ENCODE measurements at places on chromosomes 1 and 21.

DNA sequence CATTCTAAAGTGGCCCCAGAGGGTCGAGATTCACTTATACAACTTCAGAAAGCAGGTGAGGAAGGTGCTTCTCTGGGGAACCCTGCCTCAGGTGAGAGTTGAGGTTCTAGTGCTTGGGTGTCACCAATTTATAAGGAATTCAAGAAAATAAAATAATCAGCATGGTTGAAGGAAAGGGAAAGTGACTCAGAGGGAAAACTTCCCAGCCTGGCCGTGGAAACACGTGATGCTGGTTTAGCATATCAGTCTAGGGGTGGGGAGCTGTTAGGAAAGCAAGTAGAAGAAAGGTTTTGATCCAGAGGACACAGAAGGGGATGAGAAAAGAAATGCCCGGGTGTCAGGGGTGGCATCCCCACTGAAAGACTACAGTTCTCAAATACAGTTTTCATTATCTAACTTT, 37.7 kb upstream of the TMEM125 start:
- peak; percentile 77 for DNase-seq

DNA sequence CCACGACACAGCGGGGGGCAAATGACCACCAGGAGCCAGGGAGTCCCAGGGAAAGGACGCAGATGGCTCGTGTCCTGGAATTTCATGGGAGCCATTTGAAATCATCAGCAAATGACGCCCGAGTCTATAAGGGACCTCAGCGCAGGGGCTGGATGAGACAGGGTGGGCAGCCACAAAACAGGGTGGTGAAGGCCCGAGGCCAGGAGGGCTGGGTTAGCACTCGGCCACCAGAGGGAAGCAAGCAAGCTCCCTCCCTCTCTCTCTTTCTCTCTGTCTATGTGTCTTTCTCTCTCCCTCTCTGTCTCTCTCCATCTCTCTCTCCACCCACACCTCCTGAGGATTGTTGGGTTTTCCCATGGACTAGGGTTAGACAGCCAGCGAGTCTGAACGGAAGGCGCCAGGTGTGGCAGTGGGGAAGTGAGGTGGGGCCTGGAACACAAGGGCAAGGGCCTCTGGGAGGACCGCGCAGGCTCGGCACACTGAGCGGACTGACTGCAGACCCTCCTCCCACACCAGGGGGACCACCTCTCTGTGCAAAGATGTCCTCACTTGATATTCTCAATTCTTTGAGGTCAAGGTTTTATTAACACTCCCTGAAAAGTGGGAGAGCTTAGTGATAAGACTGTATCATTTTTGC, 73.8 kb upstream of the TMPRSS2 start:
- DNase-seq = no peak

- DNase-seq = no peak
Measured at GRCh38 chr1:26288311-26288941, 8.5 kb downstream of the SH3BGRL3 start.

GRCh38 chr1:178946855-178947676, 76.2 kb upstream of the ANGPTL1 start:
- DNase-seq = no peak

GRCh38 chr1:24868016-24868875, 61.8 kb downstream of the RUNX3 start:
- DNase-seq = no peak

- peak; percentile 69 for DNase-seq
Measured at GRCh38 chr1:6026095-6026809, 19.4 kb upstream of the KCNAB2 start.

DNA sequence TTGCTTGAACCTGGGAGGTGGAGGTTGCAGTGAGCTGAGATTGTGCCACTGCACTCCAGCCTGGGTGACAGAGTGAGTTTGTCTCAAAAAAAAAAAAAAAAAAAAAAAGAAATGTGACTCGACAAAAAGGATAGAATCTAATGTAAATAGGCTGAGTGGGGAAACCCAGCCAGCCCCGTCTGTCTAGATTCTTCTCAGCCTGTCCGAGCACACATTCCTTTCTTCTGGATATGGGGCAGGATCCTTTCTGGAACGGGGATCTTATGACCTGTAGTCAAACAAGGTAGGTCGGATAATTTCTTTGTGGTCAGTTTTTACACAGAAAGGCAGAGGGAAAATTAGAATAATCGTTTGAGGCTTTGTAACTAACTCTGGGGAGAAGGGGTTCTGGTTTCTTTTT, 74.1 kb downstream of the C21orf91 start:
- DNase-seq = no peak

GRCh38 chr21:34126269-34126668, 52.9 kb downstream of the MRPS6 start:
- peak; percentile 56 for DNase-seq

DNA sequence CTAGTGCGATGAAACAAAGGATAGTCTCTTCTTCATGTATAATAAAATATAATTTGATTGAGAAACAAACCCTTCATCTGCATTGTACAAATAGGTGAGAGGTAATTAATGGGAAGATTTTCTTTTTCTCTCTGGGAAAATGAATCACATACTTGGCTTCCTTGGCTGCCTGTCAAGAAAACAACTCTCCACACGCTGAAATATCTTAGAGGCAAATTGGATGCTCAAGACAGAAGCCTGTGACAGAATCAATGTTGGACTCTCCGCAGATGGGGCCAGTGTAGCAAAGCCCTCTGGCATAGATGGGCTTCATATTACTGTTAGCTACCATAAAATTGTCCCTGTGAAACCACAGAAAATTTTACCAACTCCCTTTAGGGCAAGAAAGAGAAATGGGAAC, 186.6 kb downstream of the GRIK1 start:
- peak; percentile 50 for DNase-seq

DNA sequence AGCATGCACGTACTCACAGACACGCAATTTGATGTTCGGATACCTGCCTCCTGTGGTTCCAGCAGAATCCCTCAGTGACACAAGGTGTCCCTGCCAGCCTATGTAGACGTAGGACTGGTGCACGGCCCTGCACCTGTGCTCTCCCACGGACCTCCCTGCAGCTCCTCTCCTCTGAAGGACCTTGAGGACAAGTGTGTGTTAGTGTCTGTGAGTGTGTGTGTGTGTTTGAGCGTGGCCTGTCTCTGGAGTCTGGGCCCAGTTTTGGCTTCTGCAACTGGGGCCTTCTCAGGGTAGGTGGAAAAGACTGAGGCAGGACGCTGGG, 22.5 kb upstream of the DMBX1 start:
- no peak for DNase-seq

DNA sequence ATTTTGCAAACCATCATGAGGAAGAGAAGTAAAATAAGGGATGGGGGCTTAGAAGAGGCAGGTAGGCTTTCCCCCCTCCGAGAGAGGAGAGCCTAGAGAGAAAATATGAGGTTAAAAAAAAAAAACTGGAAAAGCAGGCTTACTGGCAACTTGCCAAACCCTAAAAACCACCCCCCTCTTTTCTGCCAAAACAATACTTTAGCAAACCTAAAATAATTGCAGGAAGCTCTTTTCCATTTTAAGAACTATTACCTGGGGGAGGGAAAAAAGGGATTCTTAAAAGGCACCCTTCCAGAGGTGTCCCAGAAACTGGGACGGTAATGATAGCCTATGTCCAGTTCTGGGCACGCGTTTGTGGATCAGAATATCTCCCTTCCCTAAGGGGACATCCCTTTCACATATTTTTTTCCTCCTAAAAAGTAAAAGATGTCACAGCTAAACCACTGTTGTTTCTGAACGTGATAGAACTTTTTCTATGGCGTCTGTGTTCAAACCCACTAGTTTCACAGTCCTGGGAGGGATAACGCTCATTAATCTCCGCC, 1.1 kb upstream of the NFIA start:
- DNase-seq = no peak

DNA sequence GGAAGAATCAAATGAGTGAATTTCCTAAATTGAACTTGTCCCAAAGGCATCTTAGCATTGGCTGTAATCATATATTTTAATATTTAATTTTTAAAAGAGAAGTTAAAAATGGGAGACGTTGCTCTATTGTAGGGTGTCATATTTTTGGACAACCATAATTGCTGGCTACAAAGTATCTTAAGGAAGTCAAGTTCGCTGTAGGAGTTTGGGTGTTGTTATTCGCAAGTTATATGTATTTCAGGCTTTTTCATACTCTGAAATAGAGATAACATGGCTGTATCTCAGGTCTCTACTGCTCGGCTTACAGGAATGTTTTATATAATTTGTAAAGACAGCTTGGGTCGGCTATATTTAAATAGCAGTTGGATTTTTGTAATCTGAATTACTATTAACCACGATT, 852 bp downstream of the TMEM50A start:
- no peak for DNase-seq

- DNase-seq = no peak
Measured at GRCh38 chr1:63813829-63814277, 40.0 kb downstream of the ROR1 start.

- DNase-seq = peak; percentile 97
Measured at GRCh38 chr1:27539901-27540861, 50.2 kb upstream of the WASF2 start.

DNA sequence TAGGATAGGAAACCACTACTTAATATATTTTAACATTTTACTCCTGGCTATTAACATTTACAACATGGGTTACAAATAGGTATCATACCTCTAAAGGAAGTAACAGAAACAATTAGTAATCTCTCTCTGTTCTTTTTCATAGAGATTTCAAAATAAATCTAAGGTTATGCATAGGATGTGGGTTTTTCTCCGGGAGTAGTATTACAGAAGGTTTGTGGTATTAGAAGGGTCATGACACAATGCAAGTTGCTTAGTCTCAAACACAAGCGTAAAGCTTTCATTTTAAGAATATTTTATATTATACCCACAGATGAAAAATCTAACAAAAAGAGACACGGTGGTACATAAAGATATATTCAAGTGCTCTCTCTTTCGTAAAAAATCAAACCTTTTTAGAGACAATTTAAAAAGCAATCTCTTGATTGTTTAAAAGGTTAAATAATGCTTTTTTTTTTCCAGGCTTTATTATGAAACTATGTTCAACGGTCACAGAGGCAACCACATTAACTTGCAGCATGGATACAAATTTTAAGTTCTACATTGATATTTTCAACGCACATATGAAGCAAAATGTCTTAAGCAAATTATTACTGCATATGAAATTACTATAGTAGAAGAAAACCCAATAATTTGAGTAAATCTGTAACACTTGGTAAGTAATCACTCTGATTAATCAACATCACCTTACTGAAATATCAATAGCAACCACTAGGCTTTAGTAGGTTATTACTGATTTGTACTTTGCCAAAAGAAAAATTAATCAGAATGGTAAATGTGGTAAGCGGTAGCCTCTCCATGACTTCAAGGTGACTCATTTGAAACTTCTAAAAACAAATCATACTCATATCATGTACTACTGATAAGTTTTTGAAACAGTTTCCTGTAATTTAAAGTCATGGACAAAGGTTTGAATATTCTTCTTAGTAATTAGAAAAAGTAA, 97.4 kb upstream of the GFI1 start:
- peak; percentile 37 for DNase-seq

GRCh38 chr1:118928739-118929554, 59.2 kb downstream of the TBX15 start:
- DNase-seq = peak; percentile 57

- DNase-seq = no peak
Measured at GRCh38 chr1:102751111-102751510, 357.2 kb downstream of the COL11A1 start.

GRCh38 chr21:45859041-45859761, 122.4 kb upstream of the COL6A1 start:
- no peak for DNase-seq

- DNase-seq = peak; percentile 91
Measured at GRCh38 chr1:53172426-53173128, 24.0 kb upstream of the CPT2 start.

- no peak for DNase-seq
Measured at GRCh38 chr21:44714905-44715304, 3.5 kb upstream of the TSPEAR start.

- DNase-seq = no peak
Measured at GRCh38 chr1:217718873-217719272, 87.7 kb downstream of the SPATA17 start.

GRCh38 chr1:39352881-39353280, 138.6 kb upstream of the BMP8A start:
- no peak for DNase-seq

GRCh38 chr1:162632698-162633080, 425 bp downstream of the DDR2 start:
- peak; percentile 39 for DNase-seq

DNA sequence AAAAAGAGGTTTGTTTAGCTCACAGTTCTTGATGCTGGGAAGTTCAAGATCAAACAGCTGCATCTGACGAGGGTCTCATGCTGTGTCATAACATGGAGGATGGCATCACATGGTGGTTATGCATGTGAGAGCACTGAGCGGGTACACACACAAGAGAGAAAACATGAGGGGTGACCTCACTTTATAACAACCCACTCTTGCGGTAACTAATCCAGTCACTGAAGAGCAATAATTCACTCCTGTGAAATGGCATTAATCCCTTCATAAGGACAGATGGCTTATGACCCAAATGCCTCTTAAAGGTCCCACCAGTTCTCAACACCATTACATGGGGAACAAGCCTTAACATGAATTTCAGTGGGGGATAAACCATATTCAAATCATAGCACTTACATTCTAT, 23.2 kb upstream of the CHIT1 start:
- no peak for DNase-seq

GRCh38 chr1:235078480-235079381, 49.9 kb downstream of the TOMM20 start:
- peak; percentile 43 for DNase-seq

DNA sequence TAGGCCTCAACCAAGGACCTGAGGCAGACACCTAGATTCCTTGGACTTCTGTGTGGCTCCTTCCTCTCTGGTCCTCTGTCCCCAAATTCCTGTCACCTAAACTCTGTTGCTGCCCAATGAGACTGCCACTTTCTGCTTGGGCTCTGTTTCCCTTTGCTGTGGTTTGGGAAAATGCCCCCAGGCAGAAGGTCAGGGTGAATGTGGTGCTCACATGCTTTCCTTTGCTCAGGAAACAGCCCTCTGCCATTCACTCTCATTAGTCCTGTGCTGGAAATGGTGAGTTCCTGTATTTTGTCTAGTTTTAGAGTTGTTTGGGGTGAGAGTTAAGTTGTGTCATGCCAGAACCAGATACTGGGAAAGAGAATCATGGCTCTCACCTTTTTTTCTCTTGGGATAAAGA, 22.7 kb upstream of the SHE start:
- no peak for DNase-seq

DNA sequence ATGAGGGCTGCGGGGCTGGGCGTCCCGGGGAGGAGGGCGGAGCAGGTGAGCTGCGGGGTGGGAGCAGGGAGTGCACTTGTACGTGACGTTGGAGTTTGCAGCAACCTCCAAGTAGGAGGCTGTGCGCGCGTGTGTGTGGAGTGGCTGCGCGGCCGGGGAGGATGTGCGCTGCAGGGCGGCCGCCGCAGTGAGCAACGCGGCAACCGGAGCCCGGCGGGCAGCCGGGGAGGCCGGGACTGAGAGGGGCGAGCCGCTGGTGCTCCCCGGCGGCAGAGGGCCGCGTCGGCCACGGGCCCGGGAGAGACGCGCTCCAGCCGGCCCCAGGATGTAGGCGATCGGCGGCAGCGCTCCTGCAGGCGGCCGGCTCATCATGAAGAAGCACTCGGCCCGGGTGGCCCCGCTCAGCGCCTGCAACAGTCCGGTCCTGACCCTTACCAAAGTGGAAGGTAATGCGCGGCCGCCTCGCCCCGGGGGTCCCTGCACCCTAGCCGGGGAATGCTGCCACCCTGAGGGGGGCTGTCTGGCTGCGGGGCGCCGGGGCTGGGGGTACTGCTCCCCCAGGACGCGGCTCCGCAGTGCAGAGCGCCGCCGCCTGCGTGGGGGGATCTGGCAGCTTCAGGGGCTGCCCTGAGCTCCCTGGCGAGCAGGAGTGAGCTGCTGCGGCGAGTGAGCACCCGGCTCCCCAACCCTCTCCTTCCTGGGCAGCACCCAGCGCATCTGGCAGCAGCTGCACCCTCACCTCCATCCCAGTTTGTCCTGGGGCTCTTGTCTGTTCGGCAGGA, 158.9 kb upstream of the COA6 start:
- DNase-seq = no peak
